HepG2 (cell line): ENCODE measurements at places on chromosomes 6 and 20. TPM values are rescaled to one million over a fixed set of nuclear protein-coding genes. Genes with fewer than 3 reads are reported as not detected.

DNA sequence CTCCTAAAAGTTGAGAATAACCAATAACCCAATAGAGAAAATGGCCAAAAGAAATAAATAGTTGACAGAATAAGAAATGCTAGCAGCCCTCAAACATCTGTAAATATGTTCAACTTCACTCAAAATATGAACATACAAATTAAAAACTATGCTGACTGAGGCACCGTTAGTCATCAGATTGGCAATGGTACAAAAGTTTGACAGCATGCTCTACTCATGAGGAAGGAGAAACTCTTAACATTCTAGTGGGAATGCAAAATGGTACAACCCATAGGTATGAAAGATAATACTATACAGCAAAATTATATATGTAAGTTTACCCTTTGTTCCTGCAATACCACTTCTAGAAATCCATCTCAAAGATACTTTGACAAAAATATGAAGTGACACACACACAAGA, 1.6 kb upstream of the ZSCAN12 start:
- DNase-seq: no peak

- no peak for DNase-seq
These were observed 46.2 kb downstream of the NOX3 start for GRCh38 chr6:155409391-155409790.

- no peak for DNase-seq
These were observed 11.7 kb downstream of the MANEA start for GRCh38 chr6:95589067-95589466.

- DNase-seq: no peak
These were observed 323.4 kb downstream of the TAF4 start for GRCh38 chr20:61742097-61742825.

GRCh38 chr6:35651244-35651643, 37.5 kb downstream of the FKBP5 start:
- no peak for DNase-seq

DNA sequence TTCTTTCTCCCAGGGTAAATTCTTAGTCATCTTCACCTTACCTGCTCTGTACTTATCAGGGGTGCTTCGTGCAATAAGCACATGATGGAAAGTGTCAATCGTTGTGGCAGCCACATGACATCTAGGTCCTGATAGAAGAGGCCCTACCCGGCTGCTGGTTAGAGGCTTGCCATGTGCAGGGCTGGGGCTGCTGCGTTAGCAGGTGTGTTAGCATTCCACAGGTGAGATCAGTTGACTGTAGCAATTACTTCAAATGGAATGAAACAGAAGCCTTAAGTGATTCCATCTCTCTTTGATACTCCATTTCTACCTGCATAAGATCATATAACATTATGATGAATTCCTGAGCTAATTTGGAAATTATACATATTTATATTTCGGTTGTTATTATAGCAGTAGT, 127.0 kb downstream of the UST start:
- no peak for DNase-seq

DNA sequence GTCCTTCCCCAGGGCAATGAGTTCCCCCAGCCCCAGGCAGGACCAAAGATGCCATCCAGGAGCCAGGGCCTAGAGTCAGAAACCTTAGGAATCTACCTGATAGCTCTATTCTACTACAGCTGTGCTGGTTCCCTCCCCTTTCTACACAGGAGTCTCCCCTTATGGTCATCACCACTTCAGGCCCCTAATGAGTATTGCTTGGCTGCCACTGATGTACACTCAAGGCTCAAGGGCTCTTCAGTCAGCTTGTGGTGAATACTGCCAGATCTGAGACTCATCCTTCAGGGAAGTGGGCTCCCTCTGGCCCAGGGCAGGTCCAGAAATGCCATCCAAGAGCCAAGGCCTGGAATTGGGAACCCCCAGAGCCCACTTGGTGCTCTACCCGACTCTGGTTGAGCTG, 248.6 kb downstream of the ALDH8A1 start:
- DNase-seq: no peak

DNA sequence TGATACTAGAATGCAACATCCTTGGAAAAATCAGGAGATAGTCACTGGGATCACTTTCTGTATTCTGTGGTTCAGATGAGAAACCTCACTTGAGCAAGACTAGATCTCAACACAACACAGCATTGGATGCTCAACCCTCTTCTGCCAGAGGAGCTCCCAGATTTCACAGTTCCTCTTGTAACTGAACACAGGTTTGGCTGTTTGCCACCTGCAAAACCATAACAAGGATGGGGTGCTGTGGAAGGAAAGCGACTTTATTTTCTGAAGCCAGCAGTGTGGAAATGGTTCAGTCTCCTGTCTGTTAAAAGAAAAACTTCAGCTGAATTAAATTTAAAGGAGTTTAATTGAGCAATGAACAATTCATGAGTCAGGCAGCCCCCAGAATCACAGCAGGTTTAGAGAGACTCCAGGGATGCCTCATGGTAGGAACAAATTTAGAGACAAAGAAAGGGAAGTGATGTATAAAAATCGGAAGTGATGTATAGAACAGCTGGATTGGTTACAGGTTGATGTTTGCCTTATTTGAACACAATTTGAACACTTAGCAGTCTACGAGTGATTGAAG, 149.9 kb upstream of the UST start:
- no peak for DNase-seq

Gene TRIM31
- total RNA-seq: 0.51 TPM in 1 of 2 replicates, not detected in the other

Gene MAP3K5
- not detected in 2 replicates for total RNA-seq

Gene TBC1D22B
- total RNA-seq: 12.9 and 15.5 TPM in 2 replicates

Gene ENPP1
- 45.8 and 56.5 TPM in 2 replicates for total RNA-seq
